ENCODE measurements at places on chromosomes 5 and 9. TPM values are rescaled to one million over a fixed set of nuclear protein-coding genes. Genes with fewer than 3 reads are reported as not detected.

Gene PCDHGB4
- polyA plus RNA-seq, result 1.7 TPM

Gene NMUR2
- polyA plus RNA-seq, result 0.19 TPM

Gene AFAP1L1
- 106 TPM for polyA plus RNA-seq

Gene CCNI2
- 1.3 TPM for polyA plus RNA-seq

Gene PKD2L2
- polyA plus RNA-seq, result 0.83 TPM

Gene RAB24
- polyA plus RNA-seq, result 27.1 TPM

Gene PDGFRB
- polyA plus RNA-seq, result 115 TPM

Gene CTNND2
- polyA plus RNA-seq, result 0.75 TPM

Gene NUDT12
- 13.7 TPM for polyA plus RNA-seq
